ENCODE measurements at places on chromosomes 2 and 18. TPM values are rescaled to one million over a fixed set of nuclear protein-coding genes. Genes with fewer than 3 reads are reported as not detected.
A peak's percentile ranks its signal among the peaks of the same experiment; 100 is the strongest.

ONECUT2 gene
- not detected for total RNA-seq

DUSP2 gene
- 37.3 TPM for total RNA-seq

SH2D6 gene
- 3.5 TPM for total RNA-seq

CCDC141 gene
- 0.07 TPM for total RNA-seq

MBOAT2 gene
- 0.93 TPM for total RNA-seq

PROC gene
- total RNA-seq = not detected

UPP2 gene
- total RNA-seq = not detected

FAM237A gene
- not detected for total RNA-seq

GRCh38 chr18:41075212-41075611 lies 879.8 kb upstream of the PIK3C3 start:
- DNase-seq = no peak

- DNase-seq = no peak
Observed at GRCh38 chr2:190722061-190722759, 73.3 kb downstream of the NAB1 start.

GRCh38 chr2:36433311-36434217 lies 78.0 kb downstream of the CRIM1 start:
- DNase-seq = no peak

- DNase-seq = no peak
Observed at GRCh38 chr2:105845976-105846375, 101.3 kb downstream of the NCK2 start.

DNA sequence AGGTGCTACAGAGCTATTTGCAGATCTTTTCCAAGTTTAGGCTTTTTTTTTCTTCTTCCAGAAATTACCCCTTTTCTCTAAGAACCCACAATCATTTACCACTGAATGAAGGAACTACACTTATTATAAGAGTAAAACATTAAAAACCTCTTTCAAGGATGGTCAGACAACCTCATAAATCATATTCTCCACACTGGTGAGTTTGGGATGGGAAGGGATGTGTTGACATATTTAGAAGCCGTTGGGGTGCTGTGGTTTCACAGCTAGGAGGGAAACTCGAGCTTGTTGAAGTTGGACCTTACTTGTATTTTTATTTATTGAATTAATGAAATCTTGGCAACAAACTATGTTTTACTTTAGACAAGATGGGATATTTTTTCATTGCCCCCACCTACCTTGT lies 289.4 kb upstream of the MEIS1 start:
- DNase-seq = no peak

DNA sequence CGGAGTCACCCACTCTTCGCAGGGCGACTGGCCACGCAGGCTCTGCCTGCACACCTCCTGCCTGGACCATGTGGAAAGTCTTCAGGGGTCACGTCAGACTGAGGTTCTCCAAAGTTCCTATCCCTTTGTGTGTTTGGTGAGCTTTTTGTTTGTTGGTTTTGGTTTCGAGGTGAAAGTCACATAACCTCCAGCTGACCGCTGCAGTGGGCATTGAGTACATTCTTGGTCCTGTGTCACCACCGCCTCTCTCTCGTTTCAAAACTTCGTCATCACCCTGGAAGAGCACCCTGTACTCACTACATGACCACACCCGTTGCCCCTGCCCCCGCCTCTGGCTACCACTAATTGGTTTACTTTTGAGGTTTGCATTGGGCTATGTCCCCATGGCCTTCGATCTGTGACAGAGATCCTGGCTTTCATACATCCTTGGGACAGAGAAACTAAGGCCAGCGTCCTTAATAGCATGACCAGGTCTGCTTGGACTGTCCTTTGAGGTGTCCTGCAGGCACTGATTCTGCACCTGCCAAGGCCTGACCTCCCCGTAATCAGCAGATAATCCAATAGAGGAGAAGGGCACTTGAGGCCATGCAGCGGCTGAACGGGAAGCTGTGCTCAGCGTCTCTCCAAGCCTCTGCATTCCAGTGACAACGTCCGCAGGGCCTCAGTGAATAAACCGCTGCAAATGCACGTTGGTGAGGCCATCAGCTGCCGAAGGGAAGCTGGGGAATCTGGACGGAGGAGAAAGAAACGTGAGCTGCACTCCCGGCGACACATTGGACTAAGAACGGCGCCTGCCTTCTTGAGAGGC lies 46.8 kb downstream of the SH3BP4 start:
- DNase-seq = no peak

DNA sequence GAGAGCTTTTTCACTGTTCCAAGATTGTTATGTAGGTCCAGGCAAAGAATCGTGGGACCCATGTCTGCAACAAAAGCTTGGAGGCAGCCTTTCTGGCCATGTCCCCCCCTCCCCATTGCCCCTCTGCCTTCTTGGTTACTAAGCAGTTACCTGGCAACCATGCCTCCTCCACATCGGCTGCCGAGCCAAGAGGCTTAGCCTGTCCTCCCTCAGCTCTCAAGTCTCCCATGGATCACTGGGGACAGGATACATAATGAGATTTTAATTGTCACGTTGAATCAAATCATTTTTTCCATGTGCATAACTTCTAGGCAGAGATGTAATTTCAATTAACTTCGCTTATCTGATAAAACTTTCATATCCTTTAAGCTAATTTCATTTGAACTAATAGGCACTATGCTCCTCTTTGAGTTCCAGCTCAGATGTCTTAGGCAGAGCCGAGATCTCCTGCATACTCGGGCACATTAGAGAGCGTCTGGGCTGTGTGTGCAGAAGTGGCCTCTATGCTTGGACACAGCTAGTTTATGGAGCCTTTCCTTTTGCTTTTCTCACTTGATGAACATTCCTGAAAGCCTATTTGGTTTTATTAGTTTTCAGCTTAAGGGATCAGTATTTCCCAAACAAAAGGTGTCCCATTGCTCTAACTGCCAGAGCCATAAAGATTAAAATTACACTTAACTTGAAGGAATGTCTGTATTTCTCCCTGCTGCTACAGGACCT lies 80.7 kb downstream of the LYPD1 start:
- DNase-seq = no peak

DNA sequence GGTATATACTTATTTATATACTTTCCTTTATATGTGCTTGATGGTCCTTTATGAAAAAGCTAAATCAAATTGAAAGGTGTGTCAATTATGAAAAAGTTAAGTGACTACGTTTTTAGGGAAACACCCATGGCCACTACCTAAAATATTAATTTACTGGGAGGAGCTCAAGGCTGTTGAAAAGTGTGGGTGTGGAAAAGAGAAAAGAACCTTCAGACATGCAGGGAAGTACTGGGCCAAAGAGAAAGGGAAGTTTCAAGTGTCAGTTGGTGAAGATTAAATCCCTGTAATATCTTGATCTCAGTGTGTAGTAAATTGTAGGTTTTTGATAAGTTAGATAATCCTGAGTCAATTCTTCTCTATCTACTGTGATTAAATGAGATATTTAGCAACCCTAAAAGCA lies 6.2 kb upstream of the GKN1 start:
- no peak for DNase-seq

DNA sequence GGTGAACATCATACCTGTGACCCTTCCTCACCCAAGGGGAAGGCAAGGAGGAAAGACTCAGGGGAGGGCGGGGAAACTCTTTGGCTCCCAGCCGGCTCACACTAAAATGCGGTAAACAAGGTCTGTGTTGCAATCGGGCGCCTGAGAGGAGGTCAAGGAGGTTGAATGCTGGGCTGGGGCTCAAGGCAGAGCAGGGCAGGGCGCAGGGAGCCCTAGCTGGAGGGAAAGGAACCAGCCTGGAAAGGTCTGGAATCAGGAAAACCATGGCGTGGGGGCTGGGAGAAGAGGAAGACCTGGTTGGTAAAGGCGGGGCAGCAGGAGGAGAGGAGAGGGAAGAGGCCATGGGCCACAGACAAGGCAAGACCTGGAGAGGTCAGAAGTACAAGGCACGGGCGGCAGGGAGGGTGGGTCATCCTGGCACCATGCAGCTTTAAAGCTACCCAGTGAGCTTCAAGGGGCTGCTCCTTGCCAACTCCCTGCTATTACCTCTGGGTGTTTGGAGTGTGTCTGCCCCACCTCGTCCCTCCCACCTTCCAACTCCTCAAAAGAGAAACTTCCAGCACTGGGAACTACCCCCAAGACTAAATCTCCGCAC lies 4.8 kb upstream of the TMEM37 start:
- DNase-seq = no peak

DNA sequence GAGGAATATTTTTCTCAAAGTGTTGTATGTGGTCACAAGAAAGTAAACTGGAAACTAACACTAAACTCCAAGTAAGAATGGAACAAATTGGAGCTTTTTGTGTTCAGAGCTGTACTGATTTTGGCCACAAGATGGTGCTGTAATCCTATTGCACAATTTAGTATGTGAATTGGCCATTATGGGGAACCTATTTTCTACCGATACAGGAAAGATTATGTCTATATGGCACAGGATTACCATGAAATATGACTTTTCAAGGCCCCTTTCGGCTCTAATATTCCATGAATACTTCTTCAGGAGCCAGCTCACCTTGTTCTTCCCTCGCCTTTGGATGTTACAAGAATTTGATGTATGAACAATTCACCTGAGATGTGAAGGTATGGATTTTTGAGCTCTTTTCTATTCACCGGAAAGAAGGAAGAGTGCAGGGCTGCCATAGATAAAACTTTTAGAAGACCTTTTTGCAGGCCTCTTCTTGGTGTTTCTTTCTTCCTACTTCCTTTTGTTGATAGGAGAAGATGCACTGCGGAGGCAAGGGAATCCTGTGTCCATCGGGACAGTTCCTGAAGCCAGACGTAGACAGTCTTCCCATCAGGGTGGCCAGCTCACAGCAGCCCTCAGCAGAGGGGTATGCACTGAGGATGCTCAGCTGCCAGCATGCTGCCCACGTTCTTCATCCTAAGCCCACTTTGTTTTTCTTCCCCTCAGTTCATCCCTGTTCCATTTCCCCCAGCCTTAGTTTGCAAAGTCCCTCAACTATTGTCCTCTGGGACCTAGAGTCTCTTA lies 13.3 kb downstream of the MRPL44 start:
- DNase-seq = peak; percentile 69

GRCh38 chr18:79575891-79576685 lies 103.5 kb upstream of the CTDP1 start:
- no peak for DNase-seq

- no peak for DNase-seq
Observed at GRCh38 chr2:177646791-177647190, 254.2 kb downstream of the AGPS start.

GRCh38 chr2:214591366-214591765 lies 180.5 kb downstream of the VWC2L start:
- DNase-seq = no peak

DNA sequence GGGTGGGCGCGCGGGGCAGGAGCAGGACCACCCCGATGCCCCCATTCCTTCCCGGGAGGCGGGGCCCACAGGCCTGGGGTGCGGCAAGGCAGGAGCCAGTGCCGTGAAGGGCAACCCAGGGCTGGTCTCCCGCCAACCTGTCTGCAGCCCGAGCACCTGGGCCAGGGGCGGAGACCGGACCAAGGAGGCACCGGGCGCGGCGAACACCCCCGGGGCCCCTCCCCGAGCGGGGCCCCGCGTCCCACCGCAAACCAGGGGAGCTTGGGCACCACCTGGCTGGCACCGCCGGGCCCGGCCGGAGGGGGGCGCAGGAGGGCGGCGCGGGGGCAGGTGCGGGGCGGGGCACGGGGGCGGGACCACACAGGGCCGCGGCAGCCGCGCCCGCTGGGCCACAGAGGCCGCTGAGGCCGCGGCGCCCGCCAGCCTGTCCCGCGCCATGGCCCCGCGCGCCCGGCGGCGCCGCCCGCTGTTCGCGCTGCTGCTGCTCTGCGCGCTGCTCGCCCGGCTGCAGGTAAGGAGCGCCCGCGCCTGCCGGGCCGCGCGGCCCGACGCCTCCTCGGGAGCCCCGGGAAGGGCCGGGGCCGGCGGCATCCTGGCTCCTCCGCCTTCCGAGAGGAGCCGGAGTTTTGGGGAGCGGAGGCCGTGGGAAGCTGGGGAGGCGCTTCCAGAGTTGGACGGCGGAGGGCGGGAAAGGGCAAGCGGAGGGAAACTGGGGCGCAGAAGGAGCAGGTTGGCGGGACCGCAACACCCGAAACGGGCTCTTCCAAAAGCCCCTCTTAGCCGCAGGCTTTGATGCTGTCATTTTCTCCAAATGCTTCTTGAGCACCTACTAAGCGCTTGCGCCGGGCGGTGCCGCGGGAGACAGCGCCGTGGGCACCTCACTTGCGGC lies at the start of gene TNFRSF11A:
Gene TNFRSF11A (plus strand): TSS at position 394 of the 889 bp plus-strand sequence. CDS start 43 bp downstream, at position 437.
- no peak for DNase-seq

DNA sequence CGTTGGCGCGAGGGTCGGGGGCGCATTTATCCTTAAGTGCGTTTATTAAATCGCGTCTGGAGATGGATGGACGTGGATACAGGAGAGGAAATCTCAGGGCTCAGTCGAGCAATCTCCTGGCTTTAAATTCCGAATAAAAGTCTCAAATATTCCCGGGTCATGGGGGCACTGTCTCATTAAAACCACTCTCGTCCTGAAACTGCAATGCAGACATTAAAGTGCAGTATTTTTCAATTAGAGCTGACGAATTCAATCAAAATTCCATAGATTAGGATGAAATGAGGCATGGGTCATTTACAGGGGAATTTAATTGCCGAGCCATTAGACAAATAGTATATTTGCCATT lies 10.7 kb upstream of the GBX2 start:
- DNase-seq = no peak

- peak; percentile 50 for DNase-seq
Observed at GRCh38 chr2:24315669-24316068, 44.7 kb downstream of the ITSN2 start.

DNA sequence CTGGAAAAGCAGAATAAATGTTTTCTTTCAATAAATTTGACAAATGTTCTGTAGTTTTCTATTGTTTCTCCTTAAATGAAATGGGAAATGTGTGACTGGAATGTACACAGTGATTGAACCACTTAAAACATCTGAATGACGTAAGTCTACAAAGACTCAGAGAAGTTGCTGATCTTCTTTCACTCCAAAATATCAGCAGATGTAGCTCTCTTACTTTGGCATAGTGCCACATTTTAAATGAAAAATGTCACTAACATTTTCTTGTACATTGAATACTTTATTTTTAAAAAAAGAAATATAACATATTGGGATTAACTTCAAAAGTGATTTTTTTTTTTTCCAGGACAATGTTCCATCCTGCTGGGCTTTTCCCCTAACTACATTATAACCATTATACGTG lies 565.6 kb downstream of the TMEM182 start:
- DNase-seq = no peak
